ENCODE measurements at places on chromosomes 5 and 9.

GRCh38 chr9:87517732-87518131, 20.1 kb downstream of the DAPK1 start:
- no peak for DNase-seq

GRCh38 chr5:305050-305449, 16.5 kb upstream of the AHRR start:
- DNase-seq, result no peak

DNA sequence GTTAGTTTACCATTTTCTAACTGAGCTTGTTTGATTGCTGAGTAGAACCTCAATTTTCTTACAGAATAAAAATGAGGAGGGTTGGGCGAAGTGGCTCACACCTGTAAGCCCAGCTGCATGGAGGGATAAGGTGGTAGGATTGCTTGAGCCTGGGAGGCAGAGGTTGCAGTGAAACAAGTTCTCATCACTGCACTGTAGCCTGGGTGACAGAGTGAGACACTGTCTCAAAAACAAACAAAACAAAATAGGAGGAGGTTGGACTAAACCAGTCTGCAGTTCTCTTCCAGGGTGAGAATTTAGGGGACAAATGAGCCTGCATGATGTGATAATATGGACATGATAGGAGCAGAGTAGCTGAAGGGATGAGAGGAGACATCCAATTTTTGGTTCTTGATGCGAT, 57.3 kb downstream of the SLC27A6 start:
- no peak for DNase-seq

- DNase-seq, result no peak
Measured at GRCh38 chr9:110464321-110464720, 115.2 kb downstream of the SVEP1 start.

DNA sequence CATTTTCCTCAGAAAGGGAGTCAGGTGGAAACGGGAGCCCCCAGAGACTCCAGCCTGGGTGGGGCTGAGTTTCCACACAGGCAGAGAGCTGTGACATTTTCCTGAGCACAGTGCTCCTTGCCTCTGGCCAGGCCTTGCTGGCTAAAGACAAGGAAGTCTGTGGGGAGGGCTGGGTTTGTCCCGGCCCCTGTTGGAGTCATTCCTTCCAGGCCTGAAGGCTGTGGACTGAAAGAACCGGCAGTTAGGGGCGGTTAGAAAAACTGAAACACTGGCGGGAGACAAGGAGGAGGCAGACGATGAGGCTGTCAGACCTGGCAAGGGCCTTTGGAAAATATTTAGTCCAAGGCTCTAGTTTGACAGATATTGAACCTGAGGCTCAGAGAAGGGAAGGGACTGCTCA, 29.9 kb downstream of the COL15A1 start:
- no peak for DNase-seq

- DNase-seq, result no peak
Measured at GRCh38 chr5:172758077-172758833, 12.7 kb downstream of the DUSP1 start.

DNA sequence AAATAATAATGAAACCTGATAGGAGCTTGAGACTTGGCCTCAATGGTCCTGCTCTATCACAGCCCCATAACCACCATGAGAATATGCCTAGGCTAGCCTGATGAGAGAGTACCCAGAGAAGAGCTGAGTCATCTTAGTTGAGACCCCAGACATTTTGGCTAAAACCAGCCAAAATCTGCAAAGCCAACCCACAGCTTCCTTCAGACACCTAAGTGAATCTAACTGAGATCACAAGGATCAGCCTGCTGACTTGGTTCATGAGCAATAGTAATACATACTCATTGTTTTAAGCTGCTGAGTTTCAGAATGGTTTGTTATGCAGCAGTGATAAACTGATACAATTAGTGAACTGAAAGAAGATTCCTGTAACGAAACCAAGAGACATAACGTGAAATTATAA, 473.7 kb upstream of the PTGER4 start:
- no peak for DNase-seq

DNA sequence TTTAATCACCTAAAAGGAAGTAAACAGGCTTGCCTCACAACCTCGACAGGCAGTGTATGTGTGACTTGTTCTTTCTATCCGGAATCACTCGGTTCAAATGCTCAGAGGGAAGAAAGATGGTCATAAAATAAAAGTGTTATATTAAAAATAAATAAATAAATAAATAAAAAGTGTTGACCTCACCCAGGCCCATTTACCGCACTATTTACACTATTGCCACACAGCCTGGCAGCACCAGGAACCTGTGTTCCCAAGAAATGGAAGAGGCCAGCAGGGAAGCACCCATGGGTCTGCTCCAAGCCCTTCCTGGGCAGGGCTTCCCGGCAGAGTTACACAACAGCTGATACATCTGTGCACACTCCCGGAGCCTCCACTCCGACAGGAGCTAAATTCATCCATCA, 127.9 kb downstream of the EFNA5 start:
- DNase-seq, result no peak

- no peak for DNase-seq
Measured at GRCh38 chr5:171578829-171579491, 159.5 kb downstream of the FGF18 start.

DNA sequence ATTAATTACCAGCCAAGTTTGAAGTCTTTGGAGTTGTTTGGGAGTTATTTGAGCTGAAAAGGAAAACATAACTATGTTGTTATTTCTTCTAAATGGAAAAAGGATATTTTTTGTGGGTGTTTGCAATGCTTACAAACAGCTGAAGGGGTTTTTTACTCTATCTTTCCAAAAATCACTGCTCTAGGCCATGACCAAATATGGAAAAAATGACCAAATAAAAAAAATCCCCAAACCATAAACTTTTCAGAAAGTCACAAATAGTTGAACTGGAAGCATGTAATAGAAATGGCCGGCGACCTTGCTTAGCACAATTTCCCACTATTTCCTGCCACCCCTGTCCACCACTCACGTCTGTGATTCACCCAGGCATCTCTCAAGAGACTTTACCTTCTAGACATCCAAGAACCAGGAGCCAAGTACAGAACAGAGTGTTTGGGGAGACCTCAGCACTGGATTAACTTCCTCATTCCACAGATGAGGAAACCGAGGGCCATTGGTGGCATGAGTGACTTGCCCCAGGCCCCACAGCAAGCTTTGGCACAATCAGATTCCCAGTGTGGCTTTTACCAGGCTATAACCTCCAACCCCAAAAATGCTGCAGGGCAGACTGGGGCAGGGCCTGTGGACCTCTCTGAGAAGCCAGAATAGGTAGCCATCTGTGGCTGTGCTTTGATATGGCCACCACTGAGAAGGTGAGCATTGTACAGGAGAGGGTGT, 84.5 kb downstream of the NRG2 start:
- no peak for DNase-seq

DNA sequence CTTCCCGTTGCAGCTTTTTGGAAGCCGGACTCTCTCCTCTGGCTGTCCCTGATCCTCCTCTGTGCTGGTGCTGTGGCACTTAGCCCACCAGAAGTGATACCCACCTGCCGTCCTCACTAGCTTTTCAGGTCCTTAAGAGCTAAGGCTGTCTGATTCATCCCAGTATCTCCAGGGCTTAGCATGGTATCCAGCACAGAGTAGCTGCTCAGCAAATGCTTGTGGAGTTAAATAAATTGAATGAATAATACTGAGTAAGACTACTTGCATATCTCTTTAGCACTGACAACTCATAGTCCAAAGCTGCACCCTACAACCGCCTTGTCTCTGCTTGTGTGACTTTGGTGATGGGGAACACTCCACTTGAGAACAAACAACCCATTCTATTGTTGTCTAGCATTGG, 7.7 kb upstream of the XPA start:
- no peak for DNase-seq

- DNase-seq, result no peak
Measured at GRCh38 chr9:33884856-33885701, 68.1 kb downstream of the UBE2R2 start.

DNA sequence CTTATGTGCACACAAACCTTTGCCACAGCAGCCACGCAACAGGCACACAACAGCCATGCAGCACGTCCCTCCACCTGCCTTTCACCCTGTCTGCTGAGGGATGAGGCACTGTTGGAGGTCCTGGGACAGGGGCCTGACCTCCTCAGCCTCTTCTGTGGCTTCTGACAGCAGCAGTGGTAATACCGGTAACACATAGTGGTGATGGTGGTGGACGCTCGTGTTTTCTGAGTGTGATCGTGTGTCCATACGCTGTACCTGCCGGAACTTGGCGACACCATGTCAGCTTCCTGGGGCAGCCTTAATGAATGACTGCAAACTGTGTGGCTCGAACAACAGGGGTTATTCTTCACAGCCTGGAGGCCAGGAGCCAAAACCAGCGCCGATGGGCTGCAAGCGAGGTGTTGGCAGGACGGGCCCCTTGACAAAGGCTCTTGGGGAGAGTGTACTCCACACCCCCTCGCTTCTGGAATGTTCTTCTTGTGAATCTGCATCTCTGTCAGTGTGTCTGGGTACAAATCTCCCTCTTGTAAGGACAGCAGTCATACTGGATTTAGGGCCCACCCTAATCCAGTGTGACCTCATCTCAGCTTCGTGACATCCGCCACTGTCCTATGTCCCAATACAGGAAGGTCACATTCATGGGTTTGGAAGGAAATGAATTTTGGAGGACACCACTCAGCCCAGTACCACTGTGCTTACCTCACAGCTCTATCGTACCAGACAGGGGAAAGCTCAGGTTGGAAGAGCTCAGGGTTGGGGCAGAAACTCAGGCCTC, 55.3 kb upstream of the EXOC3 start:
- DNase-seq, result no peak

DNA sequence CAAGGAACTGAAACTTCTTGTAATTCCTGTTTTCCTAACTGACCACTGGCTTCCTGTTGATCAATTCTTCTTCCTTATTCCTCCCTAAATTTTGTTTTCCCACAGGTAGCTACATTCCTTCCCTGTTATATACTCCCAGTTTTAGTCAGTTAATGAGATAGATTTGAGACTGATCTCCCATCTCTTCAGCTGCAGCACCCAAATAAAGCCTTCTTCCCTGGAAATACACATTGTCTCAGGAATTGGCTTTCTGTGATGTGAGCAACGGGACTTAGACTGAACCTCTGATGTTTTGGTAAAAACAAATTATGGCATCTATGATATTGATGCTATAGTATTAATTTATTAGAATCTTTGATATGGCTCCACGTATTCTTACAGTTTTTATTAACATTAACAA, 617.3 kb upstream of the ST8SIA4 start:
- no peak for DNase-seq

- DNase-seq, result no peak
Measured at GRCh38 chr5:31469886-31470285, 62.0 kb downstream of the DROSHA start.

GRCh38 chr9:8633784-8634183, 834.2 kb upstream of the DMAC1 start:
- no peak for DNase-seq

GRCh38 chr5:132428147-132428482, 58.6 kb downstream of the SLC22A5 start:
- no peak for DNase-seq

DNA sequence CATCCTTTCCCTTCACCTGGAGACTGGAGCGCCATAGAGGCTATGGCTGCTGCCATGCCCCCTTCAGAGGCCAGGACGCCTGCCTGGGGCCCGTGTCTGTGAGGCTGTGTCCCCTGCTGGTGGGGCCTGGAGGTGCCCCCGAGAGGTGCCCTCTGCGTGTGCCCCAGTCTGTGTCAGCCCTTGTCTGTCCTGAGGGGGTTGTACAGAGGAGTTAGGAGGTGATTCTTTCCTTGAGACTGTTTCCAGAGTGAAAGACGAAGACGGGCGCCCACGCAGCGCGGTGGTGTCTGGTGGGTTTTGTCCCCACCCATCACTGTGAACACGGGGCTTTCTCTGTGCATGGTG, 24.6 kb downstream of the TRAF2 start:
- no peak for DNase-seq

- DNase-seq, result peak; percentile 40
Measured at GRCh38 chr5:95870105-95870672, 47.7 kb upstream of the GLRX start.

DNA sequence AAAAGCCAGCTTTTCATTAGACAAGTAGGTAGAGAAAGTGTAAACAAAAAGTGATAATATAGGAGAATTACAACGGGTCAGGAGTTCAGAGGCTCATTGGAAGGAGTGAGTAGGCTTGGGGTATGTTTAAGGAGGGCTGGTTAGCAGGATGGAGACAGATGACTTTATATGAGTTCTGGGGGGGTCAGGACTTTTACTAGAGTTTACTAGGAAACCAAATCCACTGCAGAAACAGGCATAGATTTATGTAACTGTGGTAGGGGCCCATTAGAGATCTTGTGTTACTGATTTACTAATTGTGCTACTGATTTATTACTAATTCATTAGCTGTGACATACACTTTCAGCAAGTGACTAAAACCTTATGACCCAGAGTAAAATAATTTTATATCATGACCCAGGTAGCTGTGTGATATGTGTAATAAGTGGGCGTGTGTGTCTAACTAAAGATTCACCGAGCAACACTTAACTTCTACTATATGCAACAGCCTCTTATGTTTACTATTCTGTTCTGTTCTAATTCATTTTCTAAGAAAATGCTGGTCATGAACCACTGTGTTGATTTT, 73.5 kb downstream of the IQGAP2 start:
- no peak for DNase-seq

DNA sequence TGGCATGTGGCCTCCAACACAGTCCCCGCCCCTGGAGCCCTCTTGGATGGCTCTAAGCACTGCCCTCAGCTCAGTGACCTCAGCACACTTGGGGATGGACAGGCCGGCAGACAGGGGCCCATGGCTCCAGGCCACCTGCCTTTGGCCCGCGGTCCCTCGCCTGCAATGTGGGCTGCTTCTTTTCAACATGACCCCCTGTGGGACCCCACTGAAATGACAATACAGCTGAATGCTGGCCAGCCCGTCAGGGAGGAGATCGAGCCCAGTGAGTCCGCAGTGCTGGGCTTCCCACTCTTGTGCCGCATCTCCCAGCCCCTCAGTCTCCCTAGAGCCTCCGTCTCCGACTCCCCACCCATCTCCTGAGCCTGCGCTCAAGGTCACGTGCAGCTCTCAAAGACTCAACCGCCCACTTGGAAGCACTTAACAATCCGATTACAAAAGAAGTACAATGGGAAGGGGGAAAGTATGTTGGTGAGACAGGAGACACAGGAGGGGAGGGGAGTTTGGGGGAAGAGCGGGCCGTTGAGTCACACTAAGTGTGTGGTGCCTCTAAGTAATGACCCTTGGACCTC, 238.9 kb downstream of the HSPA4 start:
- no peak for DNase-seq

DNA sequence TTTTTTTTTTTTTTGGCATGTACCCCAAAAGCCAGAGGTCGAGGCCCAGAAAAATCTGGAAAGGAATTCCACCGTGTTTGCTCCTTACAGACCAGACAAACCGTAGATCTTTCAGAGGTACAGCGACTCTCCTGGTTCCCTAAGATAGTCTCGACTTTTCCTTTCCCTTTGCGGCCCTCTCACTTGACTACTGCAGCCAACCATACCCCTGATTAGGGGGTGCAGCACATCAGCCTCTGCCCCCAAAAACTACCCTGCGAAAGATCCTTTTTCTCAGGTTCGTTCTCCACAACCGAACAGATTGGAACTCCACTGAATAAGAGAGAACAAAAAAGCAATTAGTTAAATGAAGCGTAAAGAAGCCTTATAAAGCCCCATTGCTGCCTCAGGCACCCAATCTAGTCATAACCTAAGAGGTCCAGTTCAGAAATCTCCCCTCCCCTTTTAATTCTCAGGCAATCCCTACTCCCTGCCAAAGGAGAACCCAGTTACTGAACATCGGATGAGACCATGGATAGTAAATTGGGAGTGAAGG, 379 bp upstream of the TICAM2 start:
- DNase-seq, result no peak

- no peak for DNase-seq
Measured at GRCh38 chr5:26236936-26237335, 801.5 kb downstream of the CDH9 start.

GRCh38 chr5:32852976-32853375, 141.9 kb downstream of the NPR3 start:
- no peak for DNase-seq

- no peak for DNase-seq
Measured at GRCh38 chr5:147851578-147851977, 20.1 kb upstream of the SPINK1 start.

All from activated CD4-positive, alpha-beta T cell treated with anti-CD3 and anti-CD28 coated beads, Interleukin-2, amount 50 U/mL, for 4 hours (primary cell).